ENCODE measurements at places on chromosomes 1 and 21.
A peak's percentile ranks its signal among the peaks of the same experiment; 100 is the strongest.

DNA sequence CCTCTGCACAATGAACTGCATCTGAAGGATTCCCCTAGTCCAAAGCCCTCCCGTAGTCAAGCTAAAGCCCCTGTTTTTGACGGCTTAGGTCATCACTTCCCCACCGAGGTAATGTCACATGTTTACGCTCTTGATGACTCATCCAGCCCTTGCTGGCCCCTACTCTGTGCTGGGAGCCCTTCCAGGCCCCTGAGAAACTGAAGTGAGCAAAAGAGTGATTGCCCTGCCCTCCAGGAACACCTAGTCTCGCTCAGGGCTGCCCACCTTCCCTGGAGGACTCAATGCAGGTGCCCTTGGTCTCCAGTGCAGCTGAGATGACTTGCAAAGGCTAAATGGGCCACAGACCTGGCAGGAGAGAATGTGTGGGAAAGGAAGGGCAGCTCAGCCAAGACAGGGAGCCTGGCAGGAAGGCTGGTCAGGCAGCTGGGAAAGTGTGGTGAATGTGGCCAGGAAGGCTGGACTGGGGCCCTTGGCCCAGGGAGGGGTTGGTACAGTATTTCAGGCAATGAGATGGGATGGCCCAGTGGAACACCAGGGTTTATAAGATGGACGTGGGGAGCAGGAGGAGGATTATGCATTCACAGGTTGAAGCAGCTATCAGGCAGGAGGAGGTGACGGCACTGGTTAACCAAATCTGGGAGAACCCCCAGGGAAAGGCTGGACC is 345.6 kb downstream of the NPHP4 start:
- DNase-seq, result no peak

DNA sequence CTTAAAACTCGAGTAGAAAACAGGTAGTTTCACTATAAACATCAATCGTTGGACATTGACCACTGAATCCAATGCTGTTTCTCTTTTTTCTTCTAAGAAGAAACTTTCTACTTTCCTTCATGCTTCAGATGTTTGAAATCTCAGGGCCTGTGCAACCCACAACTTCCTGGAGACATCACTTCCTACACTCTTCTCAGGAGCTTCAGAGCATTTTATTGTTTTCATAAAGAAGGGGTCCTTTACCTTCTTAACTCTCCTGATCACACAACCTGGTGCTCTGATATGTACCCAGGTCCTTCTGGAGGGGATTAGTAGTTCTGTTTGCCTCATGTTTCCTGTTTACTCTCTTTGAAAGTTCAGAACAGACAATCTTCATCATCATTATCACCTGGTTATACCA is 113.0 kb upstream of the VAV3 start:
- DNase-seq, result no peak

DNA sequence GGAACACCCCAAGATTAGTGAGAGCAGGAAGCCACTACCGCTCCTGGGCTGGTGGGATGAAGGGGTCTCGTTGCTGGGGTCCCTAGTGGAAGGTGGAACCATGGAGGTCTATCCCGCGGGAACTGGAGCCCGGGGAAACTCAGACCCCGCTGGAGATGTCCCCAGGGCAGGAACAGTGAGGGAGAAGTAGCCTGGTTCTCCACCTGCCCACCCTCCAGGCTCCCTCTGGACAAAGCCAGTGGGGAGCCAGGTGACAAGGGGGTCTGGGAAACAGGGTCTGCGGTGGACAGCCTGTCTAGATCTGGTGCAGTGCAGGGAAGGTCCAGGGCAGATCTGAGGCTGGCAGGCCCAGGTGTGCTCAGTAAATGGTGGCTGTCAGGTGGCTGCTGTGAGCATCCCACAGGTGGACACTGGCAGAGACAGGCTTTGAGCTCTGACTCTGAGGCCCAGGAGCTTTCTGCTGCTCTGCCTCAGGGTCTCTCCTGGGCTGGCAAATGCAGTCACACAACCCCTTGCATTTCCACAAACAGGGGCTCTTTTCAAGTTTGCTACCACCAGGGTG is 88.0 kb upstream of the TLR5 start:
- no peak for DNase-seq

DNA sequence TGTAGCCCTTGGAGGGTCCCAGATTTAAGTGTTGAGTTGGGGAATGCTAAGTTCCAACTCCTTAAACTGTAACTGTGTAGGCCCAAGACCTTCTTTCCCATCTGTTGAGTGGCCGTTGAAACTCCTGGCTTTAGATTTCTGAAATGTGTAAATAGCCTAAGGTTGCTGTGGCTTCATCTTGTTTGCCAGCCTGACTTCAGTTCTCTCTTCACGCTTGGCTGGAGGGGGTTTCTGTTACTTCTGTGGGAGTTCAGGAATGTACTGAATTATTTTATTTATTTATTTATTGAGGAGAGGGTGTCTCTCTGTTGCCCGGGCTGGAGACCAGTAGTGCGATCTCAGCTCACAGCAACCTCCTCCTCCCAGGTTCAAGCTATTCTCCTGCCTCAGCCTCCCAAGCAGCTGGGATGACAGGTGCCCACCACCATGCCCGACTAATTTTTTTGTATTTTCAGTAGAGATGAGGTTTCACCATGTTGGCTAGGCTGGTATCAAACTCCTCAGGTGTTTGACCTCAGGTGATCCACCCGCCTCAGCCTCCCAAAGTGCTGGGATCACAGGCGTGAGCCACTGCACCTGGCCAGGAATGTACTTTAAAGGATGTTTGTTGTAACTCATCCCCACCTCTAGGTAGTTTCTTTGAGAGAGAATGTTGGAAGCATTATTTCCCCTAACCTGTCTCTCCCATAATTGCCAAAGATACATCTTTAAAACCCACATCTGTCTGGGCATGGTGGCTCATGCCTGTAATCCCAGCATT is 5.9 kb downstream of the TTC39A start:
- DNase-seq, result peak; percentile 32

- no peak for DNase-seq
Measured at GRCh38 chr1:38997034-38997900, 6.2 kb downstream of the AKIRIN1 start.

GRCh38 chr21:42171091-42172053 is 47.6 kb upstream of the ABCG1 start:
- DNase-seq, result no peak

- no peak for DNase-seq
Measured at GRCh38 chr21:38875694-38876492, 70.2 kb downstream of the ETS2 start.

DNA sequence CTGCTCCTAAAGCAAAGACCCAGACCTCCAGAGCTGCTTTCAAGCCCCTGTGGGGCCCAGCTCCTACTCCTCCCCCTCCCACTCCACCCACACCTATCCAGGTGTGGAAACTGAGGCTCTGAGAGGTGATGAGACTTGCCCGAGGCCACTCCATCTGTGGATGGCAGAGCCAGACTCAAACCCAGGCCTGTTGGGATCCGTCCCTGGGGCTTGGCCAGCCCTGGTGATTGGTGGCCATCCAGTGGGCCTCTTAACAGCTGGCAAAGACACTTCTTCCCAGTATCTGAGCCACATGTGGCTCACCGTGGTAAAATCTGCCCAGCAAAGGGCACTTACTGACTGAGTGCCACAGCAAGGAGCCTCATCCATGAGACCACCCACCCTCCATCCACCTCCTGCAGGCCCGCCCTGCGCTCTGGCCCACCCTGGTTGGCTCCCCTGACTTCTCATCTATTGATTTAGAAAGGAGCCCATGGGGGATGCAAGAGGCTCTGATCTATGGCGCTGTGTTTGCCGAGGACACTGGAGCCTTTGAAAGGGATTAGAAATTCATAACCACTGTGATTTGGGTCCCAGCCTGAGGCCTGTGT is 398.5 kb downstream of the PTPRU start:
- DNase-seq, result no peak

- DNase-seq, result peak; percentile 53
Measured at GRCh38 chr1:40039757-40040510, 595 bp upstream of the CAP1 start.

GRCh38 chr1:192839162-192840066 is 30.6 kb downstream of the RGS2 start:
- no peak for DNase-seq

DNA sequence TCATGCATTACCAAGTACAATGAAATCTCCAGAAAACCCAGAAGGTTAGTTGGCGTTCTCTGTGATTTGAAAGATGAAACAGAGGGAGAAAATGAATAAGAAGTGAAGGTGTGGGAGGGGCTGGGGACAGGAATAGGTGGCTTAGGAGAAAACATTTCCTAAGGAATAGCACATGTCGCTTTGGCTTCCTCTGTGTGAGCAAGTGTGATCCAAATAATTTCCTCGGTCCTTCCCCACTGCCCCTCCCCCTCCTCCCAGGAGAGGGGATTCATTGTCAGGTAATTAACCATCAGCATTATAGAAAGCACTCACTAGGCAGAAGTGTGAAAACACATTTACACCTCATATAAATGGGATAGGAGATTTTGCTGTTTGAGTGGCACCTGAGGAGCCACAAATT is 105.5 kb downstream of the NUF2 start:
- DNase-seq, result no peak

DNA sequence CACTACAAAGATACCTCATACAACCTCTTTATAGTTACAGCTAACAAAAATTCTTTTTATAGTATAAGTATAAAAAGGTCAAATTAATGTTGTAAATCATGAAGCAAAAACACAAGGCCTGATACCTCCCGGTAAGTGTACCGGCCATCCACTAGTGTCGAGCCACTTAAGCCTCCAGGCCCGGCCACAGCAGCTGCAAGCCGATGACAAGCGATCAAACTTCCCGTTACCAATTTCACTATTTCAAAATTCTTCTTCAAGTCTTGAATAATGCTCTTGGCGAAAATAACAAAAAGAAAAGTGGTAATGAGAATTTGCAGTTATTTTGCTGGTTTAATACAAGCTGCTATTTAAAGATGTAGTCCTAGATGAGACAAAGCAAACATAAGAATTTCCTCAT is 67.6 kb downstream of the USP24 start:
- DNase-seq, result no peak

DNA sequence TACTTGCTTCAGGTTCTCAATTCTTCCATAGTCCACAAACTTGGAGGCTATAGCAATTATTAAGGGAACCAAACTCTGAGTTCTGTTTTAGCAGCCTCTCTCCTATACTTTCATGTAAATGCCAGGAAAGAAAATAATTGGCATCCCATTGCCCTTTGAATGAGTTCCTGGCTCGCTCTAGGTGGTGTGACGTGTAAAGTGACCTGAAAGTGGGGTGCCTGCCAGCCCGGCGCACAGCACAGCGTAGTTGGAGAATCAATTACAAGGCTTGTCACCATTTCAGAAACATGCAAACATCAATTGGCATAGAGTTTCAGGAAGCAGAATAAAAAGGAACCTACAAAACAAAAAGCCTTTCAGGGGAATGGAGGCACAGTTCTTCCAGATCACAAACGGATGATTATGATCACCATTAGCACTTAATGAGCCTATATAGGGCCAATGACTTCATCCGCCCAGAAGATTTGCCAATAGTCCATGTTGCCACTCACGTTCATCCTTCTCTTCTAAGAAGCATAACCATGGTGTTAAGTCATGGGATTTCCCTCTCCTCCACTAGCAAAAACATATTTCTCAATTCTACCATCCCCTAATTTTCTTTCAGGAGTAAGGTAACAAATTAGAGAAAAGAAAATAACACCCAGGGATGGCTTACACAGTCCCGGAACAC is 354.6 kb upstream of the ADGRL2 start:
- no peak for DNase-seq

GRCh38 chr1:158163000-158163947 is 17.4 kb upstream of the CD1D start:
- DNase-seq, result no peak

- no peak for DNase-seq
Measured at GRCh38 chr1:182909578-182909977, 43.4 kb downstream of the SHCBP1L start.

GRCh38 chr1:218472885-218473284 is 127.7 kb downstream of the TGFB2 start:
- no peak for DNase-seq

DNA sequence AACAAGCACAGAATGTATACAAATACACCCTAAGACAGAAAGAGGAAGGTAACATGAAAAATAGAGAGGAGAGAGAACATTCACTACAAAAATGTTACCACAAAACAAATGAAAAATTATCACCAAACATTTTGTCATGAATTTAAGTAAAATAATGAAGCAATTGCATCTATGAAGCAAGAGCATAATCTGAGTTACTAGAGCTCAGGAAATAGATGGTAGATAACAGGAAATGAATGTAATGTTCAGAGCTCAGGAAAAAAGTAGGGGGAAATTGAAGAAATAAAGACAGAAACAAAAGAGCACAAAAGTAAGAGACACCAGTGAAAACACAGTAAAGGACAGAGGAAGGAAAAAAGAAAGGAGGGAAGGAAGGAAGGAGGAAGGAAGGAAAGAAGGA is 19.4 kb downstream of the SEC16B start:
- no peak for DNase-seq

- DNase-seq, result no peak
Measured at GRCh38 chr21:32131960-32132359, 146.9 kb downstream of the MIS18A start.

DNA sequence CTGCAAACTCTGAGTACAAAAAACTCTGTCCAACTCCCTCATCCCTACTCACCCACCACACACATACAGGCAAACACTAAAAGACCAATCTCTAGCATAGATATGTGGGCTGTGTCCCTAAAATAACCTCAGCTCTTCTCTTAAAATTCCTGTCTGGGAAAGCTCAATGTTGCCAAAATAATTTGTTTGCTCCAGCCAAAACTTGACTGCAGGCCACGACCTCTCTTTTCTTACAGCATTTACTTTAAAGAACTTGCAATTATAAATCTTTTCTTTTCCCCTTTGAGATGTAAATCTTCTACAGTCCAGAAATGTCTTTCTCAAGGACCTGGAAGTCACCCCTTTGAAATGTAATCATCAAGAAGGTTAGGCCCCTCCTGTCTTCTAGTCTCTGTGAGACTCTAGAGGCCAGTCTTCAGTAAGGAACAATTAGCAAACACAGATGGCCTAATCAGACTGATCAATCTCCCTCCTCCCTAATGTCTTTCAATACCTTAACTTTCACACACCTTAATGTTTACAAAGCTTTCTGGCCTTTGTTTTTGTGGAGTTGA is 483.6 kb upstream of the RGS18 start:
- DNase-seq, result no peak

- DNase-seq, result no peak
Measured at GRCh38 chr1:209102120-209102519, 481.4 kb upstream of the CAMK1G start.

DNA sequence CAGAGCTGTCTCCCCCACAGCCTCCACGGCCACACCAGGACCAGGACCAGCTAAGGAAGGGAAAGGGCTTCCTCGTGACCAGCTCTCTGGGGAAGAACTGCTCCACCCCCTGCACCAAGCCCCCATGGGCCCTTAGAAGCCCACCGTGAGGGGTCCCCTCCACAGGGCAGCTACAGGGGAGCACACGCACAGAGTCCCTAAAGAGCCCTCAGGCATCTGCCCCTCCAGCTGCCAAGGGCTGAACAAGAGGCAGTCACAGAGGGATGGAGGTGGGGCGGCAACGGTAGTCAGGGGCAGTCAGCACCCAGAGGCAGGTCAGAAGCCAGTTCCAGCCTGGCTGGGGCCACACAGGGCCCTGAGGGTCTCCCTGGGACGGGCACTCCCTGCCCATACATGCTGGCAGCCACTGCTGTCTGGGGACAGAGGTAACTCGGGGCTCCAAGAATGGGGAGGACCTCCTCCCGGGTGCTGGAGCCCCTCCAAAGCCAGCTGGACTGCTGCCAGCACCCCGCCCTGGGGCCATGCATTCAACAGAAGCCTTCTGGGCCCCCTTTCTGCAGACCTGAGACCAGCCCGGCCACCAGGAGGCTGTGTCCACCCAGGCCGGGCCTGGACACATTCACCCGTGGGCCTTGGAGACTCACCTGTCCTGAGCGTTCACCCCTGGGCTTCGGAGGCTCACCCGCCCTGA is 18.7 kb downstream of the SLC19A1 start:
- no peak for DNase-seq

Measured in astrocyte of the cerebellum (primary cell).